ENCODE measurements at places on chromosomes 7 and 10. TPM values are rescaled to one million over a fixed set of nuclear protein-coding genes. Genes with fewer than 3 reads are reported as not detected.

DNA sequence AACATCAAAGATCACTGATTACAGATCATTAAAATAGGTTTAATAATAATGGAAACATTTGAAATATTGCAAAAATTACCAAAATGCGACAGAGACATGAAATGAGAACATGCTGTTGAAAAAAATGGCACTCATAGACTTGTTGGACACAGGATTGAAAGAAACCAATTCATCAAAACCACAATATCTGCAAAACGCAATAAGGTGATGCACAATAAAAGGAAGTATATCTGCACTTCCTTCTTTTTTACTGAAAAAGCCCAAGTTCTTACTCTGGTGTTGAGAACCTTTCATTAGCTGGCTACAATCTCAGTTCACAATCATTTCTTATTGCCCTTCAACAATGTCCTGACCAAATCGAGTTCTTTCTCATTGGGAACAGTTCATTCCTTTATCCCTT, 28.7 kb downstream of the TMEM106B start:
- no peak for DNase-seq

GRCh38 chr7:80206763-80207162, 72.1 kb downstream of the GNAI1 start:
- no peak for DNase-seq

GRCh38 chr7:37371755-37372154, 76.9 kb downstream of the ELMO1 start:
- no peak for DNase-seq

DNA sequence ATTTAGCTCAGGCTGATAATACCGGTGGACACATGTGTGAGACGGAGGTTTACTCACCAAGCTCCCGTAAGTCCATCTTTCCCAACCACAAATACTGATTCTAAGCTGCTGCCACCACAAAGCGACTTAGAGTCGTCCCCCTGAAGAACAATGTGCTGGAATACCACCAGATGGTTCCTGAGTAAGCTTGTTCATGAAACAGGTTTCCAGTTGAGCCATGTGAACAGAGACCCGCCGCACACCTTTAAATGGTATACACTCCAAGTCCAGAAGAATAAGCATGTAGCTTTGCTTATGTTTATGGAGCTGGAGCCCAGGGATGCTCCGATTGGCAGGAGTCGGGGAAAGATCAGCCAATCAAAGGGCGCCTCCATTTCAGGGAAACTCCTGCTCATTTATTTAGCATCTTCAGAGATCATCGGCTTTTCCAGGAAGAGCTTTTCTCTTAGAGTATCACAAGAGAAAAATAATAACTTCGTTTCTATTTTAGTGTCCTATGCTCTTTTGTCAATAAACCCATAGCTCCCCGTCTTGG, 261.6 kb upstream of the AOAH start:
- DNase-seq: no peak

DNA sequence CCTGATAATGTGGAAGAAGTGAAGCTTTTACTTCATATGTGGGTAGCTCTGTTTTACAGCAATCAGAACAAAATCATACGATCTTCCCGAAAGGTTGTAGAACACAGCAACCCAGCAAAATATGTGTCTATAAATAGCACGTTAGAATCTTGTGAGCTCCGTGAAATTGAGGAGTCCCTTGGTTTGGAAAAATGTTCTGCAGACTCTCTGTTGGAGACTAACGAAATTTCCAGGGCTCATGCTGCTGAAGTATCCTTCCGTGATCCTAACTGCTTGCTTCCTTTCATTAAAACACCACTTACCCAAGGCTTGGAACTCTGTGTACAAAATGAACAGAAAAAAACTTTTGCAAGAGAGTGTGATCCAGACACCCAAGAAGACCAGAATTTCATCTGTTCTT, 57.5 kb downstream of the TASOR2 start:
- DNase-seq: no peak

DNA sequence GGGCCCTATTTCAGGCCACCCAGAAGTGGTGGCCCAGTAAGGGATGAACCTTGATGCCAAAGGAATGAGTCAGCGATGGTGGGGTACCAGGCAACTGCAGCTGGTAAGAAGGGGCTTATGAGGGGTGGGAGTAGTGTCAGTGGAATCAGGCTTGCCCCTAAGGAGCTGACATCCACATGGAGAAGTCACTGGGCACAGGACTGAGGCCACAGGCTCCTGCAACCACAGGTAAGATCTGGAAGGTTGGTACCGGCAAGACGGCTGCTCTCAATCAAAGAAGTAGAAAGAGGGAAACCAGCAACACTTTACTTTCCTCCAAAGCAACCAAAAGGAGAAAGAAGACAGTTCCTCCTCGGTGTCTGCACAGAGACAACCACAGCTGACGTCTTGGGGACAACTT, 2.5 kb downstream of the GCK start:
- DNase-seq: no peak

- no peak for DNase-seq
Observed at GRCh38 chr10:48501226-48501625, 103.6 kb downstream of the ARHGAP22 start.

- DNase-seq: no peak
Observed at GRCh38 chr10:61286686-61287085, 166.5 kb downstream of the TMEM26 start.

DNA sequence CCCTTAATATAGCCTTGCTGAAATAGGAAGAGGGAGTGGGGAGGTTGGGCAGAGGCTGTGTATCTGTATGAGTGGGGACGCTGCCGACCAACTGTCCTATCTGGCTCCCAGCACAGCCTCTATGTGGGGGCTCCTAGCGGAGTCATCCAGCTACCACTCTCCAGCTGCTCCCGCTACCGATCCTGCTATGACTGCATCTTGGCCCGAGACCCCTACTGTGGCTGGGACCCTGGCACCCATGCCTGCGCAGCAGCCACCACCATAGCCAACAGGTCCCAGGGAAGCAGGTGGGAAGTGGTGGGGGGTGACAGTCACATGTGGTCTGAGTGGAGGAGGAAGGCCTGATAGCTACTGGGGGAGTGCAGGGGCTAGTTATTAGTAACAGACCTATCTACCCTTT, 6.6 kb downstream of the MRPL43 start:
- no peak for DNase-seq

GRCh38 chr10:42872865-42873435, 90.4 kb downstream of the BMS1 start:
- DNase-seq: no peak

- DNase-seq: no peak
Observed at GRCh38 chr10:110512461-110513187, 14.9 kb downstream of the DUSP5 start.

DNA sequence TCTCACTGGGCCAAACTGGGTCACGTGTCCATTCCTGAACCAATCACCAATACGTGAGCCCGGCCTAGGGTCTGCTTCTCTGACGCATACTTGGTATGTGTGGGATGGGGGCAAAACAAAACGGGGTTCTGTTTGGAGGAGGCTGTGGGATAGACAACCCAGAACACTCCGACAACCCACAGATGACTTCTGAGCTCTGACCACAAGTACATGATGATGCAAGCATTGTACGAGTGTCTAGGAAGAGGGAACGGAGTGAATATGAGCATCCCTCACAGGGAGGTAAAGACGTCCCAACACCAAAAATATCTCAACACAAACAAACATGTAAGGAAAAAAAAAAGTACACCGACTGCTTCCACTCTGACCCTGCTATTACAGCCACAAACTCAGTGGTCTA, 5.6 kb downstream of the DAGLB start:
- no peak for DNase-seq

GRCh38 chr7:121505021-121505420, 108.9 kb upstream of the FAM3C start:
- peak; percentile 66 for DNase-seq

- DNase-seq: no peak
Observed at GRCh38 chr7:149566103-149566502, 68.5 kb upstream of the ZNF746 start.

GRCh38 chr7:48158404-48158803, 12.9 kb upstream of the ABCA13 start:
- no peak for DNase-seq

GRCh38 chr7:94698275-94698674, 42.3 kb upstream of the SGCE start:
- DNase-seq: peak; percentile 32

DNA sequence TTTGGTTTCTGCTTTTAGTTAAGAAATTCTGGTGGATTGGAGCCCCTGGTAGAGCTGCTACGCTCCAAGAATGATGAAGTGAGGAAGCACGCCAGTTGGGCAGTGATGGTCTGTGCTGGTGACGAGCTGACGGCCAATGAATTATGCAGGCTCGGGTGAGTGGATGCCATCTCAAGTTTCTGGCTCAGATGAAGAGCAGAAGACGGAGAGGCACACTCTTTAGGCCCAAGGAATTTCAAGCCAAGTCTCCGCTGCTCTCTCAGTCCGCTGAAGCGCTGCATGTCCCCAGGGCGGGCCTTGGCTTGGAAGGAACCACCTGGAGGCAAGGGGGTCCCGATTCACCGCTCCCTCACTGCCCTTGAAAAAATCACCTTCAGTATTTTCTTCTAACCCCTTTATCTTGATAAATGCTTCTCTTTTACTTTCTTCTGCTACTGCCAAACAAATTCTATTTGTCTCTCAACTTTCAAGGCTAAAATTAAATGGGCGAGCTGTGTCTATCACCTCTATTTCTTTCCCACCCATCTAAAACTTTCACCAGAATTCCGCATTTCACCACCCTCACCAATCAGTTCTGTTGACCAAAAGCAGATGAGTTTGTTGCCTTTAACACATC, 74.2 kb downstream of the ARMC3 start:
- no peak for DNase-seq

GRCh38 chr7:125098377-125098970, 168.8 kb upstream of the POT1 start:
- DNase-seq: no peak

GRCh38 chr10:15842556-15843169, 17.6 kb downstream of the MINDY3 start:
- DNase-seq: no peak

- DNase-seq: no peak
Observed at GRCh38 chr10:62354916-62355315, 19.3 kb upstream of the ZNF365 start.

PLEKHS1 gene
- polyA plus RNA-seq: not detected

CDK13 gene
- polyA plus RNA-seq: 27.3 TPM

TEX47 gene
- not detected for polyA plus RNA-seq

PNLIP gene
- not detected for polyA plus RNA-seq

CDNF gene
- polyA plus RNA-seq: 1.1 TPM

P4HA1 gene
- 91.7 TPM for polyA plus RNA-seq

CLIP2 gene
- 4.0 TPM for polyA plus RNA-seq

UPK3B gene
- polyA plus RNA-seq: not detected

ZNF479 gene
- polyA plus RNA-seq: not detected

AGR2 gene
- polyA plus RNA-seq: not detected

PRPS1L1 gene
- not detected for polyA plus RNA-seq

NPY4R gene
- polyA plus RNA-seq: 0.21 TPM

CNPY4 gene
- polyA plus RNA-seq: 20.9 TPM

AKR1B1 gene
- polyA plus RNA-seq: 331 TPM

PLAC9 gene
- 19.3 TPM for polyA plus RNA-seq

CALN1 gene
- polyA plus RNA-seq: not detected

NEUROD6 gene
- polyA plus RNA-seq: not detected

Measured in BJ (cell line).